ENCODE measurements at places on chromosomes 6 and 20.

GRCh38 chr20:45118028-45118427 lies 3.1 kb upstream of the WFDC5 start:
- DNase-seq: no peak

DNA sequence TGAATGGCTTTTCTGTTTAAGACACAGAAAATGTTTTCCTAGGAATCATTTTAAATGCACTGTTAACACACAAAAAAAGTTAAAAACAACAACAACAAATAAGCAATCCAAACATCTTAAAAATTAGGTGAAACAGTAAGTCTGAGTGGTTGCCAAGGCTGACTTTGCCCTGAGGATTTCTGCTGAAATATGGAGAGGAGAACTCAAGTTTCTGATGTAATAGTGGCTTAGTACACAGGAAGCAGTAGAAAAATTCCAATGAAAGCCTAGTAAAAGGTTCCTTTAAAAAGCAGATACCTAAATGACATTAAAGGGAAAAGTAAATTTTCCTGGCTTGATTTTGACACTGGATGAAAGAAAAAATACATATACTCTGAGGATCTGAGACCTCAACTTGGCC lies 184.2 kb downstream of the EPM2A start:
- no peak for DNase-seq

DNA sequence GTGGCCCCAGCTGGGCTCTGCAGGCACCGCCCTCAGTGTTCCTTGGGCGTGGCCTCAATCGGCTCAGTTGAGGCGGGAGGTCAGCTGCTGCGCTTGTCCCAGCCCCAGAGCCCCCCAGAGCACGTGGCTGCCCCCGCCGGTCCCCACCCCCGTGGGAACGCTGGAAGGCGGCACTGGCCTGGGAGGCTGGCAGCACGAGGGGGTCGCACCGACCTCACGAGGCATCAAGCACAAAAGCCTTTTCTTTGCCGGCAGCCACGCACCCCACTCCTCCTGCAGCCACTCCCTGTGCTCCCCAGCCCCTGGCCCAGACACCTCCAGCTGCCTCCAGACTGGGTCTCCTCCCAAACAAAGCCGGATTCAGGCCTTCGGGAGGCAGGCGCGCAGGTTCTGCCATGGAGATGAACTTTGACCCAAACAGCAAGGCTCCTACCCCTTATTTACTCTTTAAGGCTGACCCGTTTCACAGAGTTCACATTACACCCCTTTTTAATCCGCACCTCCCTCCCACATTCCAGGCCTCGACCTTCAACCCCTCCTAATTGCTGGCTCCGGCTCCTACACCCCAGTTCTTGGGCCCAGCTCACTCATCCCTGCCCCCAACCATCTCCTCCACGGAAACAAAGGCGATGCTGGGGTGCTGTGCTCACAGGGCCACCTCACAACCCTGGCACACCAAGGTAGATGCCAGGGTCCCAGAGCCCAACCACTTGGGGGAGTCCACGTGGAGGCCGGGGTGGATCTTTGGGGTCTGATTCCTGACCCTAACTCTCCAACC lies 111.7 kb downstream of the NOL4L start:
- DNase-seq: no peak

DNA sequence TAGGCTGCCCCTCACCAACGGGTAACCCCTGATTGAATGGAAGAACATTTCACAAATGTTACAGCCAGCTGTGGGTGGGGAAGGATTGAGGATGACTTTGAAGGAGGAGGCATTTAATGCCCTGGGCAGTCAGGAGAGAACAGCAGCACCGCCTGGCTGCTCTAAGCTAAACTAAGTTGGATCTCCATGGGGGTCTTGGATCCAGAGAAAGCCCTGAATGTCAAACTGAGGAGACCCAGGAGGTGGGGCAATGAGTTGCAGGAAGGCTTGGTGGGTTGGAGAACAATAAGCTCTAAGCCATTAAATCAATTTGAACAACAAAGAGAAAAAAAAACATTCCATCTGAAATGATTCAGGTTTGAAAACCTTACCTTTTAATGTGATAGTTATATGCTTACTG lies 35.4 kb downstream of the TMX4 start:
- DNase-seq: no peak

GRCh38 chr20:56414842-56415765 lies 3.0 kb downstream of the CASS4 start:
- DNase-seq: no peak

DNA sequence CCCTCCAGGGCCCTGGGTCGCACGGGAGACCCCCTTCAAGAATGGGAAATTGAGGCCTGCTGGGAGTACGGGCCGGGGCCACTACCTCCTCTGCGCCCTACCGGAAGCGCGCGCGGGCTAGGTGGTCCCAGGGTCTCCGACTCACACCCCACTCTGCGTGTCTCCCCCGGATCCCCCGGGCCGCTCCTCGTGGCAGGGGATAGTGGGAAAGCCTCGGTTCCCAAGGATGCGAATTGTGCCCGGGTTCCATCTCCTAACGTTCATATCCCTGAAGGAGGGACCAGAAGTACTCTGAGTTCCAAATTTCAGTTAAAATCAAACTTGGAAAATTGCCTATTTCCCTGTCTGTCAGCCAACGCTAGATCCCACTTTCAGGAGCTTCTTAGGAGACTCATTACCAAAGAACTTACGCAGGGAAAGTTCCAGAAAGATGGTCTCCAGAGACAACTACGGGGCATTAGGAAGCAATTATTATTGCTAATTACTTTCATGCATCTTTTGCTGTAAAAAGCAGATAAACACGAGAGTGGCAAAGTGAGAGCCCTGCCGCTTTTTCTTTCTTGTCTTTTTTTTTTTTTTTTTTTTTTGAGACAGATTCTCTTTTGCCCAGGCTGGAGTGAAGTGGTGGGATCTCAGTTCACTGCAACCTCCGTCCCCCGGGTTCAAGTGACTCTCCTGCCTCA lies 858 bp downstream of the FAM83D start:
- DNase-seq: no peak

- no peak for DNase-seq
These were observed 138.2 kb upstream of the DTNBP1 start for GRCh38 chr6:15800841-15801617.

- peak; percentile 44 for DNase-seq
These were observed 8.4 kb downstream of the CCDC167 start for GRCh38 chr6:37491171-37491829.

- DNase-seq: no peak
These were observed 78.3 kb downstream of the TBX18 start for GRCh38 chr6:84685983-84686584.

GRCh38 chr6:137989664-137990063 lies 117.6 kb downstream of the PERP start:
- no peak for DNase-seq

- DNase-seq: no peak
These were observed 167.2 kb downstream of the ARID1B start for GRCh38 chr6:156944412-156944811.
